ENCODE measurements at places on chromosomes 1 and 21. TPM values are rescaled to one million over a fixed set of nuclear protein-coding genes. Genes with fewer than 3 reads are reported as not detected.
A peak's percentile ranks its signal among the peaks of the same experiment; 100 is the strongest.

- peak; percentile 37 for DNase-seq
These were observed 532 bp downstream of the ERO1B start for GRCh38 chr1:236281198-236281653.

- DNase-seq = no peak
These were observed 3.0 kb upstream of the CTSK start for GRCh38 chr1:150810958-150811659.

DNA sequence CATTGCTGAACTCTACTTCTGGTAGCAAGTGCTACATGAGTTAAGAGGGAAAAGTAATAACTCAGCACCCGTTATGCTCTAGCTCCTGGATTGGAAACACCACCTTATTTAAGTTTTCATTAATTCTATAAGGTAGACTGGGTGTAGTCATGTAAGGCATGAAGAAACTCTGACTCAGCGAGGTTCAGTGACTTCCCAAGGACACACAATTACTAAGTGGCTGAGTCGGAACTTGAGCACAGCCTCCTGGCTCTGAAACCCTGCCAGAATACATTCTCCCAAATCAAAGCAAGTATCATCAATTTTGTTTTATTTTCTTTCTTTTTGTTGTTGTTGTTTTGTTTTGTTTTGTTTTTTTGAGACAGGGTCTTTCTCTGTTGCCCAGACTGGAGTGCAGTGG, 29.1 kb upstream of the SCCPDH start:
- no peak for DNase-seq

GRCh38 chr1:43312212-43312623, 11.4 kb downstream of the TIE1 start:
- no peak for DNase-seq

DNA sequence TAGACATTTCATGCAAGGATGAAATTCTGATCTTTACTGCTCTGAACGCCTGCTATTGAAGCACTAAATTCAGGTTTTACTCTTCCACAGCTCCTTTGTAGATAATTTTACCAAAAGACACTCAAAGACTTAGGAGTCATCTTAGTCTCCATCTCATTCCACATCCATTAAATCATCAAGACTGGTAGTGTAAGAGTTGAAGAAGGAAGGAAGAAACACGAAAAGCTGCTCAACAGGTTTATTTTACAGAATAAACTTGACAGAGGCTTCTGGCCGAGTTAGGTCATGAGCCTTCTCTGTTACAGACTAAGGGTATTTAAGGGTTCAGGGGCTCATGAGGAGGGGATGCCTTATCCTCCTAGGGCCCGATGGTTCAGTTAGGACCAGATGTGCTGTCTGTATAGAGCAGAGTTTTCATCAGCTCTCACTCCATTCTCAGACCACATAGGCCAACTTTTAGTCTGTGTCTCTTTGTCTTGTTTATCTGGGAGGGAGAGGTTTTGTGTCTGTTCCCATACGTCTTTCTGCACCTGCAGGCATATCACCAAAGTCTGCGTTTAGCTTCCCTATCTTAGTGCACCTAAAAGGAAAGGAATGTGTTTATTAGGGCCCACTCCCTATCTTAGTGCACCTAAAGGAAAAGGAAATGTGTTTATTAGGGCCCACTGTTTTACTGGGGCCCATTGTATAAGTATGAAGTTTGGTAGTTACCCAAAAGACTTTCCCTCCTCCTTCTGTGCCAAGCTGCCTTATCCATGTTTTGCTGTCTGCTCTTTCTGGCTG, 57.4 kb upstream of the RGS18 start:
- DNase-seq = no peak

DNA sequence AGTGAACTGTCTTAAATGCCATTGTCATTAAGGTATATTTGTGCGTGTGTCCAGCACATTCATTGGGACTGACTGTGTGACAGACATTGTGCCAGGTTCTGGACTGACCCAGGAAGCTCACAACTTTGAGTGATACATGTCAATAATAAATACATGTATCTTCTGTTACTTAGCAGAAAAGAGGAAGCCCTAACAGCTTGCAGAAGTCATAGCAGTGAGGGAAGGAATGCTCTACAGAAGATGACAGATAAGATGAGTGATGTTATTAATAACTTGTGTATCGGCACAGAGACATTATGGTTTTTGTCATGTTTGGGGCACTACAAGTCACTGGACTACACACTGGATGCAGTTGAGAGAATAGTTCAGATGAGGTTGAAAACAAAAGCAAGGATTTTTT, 1.2 kb upstream of the SRSF11 start:
- DNase-seq = no peak

Gene ROR1
- total RNA-seq = not detected
